ENCODE measurements at places on chromosomes 1 and 21.

DNA sequence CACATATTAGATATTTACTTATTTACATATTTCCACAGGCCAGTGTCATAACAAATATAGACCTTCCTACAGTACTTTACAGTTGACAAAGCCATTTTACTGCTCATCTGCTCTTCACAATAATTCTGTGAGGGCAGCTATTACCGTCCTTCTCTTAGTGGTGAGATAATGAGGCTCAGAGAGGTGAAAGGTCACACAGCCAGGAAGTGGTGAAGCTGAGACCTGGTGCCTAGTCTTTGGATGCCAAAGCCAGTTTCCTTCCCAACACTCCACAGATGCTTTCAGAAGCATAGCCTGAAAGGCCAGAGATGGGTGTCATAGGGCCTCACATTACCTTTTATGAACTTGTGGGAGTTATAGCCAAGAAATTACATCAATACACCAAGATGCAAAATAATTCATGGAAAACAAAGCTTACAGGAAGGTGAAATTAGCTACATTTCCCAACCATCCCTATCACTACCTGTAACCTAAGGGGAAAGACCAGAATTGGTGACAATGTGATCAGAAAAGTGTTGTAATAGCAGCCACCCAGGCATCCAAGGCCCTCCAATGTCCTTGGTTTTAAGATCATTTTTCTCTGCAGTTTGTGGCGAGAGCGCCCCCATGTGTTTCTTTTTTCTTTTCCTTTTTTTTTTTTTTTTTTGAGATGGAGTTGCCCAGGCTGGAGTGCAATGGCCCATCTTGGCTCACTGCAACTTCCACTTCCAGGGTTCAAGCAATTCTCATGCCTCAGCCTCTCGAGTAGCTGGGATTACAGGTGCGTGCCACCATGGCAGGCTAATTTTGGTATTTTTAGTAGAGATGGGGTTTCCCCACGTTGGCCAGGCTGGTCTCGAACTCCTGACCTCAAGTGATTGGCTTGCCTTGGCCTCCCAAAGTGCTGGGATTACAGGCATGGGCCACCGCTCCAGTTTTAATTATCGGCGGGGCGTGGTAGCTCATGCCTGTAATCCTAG lies 26.5 kb upstream of the RPL11 start:
- DNase-seq: no peak

- no peak for DNase-seq
These were observed 80.6 kb downstream of the RASAL2 start for GRCh38 chr1:178174539-178174938.

- no peak for DNase-seq
These were observed 34.1 kb upstream of the SCCPDH start for GRCh38 chr1:246690100-246690499.

DNA sequence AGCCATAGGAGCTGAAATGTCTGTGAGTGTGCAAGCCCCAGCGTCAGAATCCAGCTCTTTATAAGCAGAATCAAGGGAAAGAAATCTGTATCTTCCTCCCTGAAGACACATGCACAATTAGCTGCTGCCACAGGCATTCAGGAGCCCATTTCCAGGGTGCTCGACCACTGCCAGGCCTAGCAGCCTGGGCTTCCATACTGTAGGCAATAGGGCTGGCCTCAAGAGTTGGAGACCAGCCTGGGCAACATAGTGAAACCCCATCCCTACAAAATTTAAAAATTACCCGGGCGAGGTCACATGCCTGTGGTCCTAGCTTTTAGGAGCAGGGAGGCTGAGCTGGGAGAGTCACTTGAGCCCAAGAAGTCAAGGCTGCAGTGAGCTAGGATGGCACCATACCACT lies 41.0 kb downstream of the NEK2 start:
- DNase-seq: no peak

DNA sequence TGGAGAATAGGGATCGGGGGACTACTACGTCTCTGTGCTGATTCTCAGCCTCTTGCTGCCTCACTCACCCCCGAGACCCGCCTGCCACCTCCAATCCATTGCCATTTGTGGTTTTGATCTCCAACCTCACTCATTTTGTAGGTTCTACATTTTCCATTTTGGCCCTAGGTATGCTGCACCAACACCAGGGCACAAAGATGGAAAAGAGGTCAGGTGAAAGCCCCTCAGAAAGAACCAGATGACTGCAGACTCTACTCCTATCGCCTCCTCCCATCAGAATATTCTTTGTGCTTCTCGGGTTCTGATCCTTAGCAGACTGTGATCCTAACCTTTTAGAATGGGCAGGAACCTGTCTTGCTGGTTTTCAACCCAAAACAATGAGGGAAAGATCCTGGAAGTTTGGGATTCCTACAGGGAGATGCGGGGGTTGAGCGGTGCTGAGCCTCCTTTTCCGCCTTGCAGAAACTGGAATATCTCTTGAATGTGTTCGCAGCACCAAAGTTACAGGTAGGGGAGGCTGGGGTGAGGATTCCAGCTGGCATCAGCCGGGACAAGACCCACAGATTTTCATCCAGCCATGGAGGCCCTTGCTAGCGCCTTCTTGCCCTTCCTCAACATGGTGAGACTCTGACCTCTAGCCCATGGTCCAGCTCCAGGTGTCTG lies 53.1 kb downstream of the RHBG start:
- DNase-seq: no peak

DNA sequence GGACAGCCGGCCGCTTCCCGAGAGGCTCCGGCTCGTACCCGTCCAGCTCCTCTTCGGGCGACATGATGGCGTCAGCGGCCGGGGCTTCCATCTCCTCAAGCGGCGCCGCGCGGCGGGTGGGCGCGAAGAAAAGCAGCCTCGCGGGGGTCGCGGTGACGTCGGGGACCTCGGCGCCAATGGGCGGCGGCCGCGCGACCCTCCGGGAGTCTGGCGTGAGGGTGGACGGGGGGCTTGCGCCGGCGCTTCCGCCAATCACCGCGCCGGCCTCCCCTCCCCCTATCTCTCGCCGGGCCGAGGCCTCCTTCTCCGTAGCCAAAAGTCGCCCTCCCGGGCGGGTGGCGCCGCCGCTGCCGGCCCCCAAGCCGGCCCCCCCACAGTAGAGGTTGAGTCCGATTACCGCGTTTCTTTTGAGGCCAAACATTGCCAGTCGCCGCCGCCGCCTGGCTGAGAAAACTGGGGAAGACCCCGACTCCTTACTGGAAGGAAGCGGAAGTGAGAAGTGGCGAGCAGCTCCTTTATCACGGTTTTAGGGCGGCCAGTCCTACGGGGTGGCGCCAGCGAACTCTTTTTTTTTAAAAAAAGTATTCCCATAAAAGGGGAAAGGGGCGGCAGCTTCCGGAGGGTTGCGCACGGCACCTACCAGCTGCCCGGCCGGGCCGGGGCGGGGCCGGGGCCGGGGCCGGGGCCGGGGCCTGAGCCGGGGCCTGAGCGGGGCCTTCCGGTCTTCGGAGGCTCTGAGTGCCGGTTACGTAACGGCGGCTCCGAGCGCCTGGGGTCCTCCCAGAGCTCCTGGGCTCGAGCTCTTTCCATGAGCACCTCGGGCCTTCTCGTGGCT lies at the start of gene MCL1:
Gene MCL1, minus strand, starts transcription at position 501 of the 835 bp plus-strand sequence. Its CDS starts 80 bp downstream, at position 421.
- peak; percentile 97 for DNase-seq

DNA sequence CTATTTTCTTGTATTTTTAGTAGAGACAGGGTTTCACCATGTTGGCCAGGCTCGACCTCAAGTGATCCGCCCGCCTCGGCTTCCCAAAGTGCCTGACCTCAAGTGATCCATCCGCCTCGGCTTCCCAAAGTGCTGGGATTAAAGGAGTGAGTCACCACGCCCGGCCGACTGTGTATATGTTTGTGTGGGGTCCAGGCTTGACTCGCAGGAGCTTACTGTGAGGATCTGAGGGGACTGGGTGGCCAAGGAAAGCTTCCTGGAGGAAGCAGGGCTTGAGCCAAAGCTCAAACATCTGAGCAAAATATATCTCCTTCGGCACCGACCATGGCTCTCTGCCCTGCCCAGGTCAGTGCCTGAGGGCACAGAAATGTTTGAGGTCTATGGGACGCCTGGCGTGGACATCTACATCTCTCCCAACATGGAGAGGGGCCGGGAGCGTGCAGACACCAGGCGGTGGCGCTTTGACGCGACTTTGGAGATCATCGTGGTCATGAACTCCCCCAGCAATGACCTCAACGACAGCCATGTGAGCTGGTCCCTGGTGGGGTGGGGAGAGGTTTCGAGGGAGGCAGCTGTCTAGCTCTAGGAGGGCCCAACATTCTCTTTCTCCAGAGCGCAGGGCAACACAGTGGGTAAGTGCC lies 10.5 kb downstream of the PADI3 start:
- DNase-seq: no peak

DNA sequence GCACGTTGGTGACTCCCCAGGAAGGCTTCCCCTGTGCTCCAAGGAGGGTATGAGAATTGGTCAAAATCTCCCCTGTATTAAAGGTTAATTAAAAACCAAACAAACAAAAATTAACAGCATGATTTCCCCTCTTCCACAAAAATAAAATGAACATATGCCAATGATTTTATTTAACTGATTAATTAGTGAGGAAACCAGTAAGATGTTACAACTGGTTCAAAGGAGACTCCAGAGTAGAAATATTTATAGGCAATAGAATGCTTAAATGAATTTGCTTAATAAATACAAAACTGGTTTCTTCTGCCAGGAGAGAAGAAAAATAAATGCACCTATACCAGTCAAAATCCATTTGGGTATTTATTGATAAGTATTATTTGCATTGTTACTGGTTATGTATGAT lies 249.5 kb upstream of the DEPDC1 start:
- no peak for DNase-seq

GRCh38 chr1:111801071-111801850 lies 45.6 kb downstream of the DDX20 start:
- DNase-seq: no peak

DNA sequence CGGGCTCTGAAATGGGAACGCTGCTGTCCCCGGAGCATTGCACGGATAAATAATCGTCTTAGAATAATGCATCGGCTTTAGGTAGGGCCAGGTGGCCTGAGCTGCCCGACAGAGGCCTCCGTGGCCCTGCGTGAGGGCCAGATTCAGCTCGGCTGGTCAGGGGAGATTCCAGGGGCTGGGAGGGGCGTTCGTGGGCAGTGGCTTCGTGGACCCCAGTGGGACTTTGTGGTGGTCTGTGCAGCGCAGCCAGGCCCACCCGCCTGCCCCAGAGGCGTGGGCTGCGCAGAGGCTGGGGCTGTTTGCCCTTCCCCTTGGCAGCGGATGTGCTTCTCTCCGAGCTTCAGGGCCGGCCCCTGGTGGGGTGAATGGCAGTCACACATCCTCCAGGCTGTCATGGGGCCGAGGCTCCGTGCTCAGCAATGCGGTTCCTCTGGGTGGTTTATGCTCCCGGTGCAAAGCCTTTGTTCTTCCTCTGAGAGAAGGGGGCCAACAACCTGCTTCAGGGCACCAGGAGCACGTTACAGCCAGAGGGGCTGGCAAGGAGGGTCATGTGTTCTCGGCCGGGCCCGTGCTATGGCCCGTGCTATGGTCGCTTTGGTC lies 104.5 kb downstream of the PRDM16 start:
- DNase-seq: no peak

- no peak for DNase-seq
These were observed 356.4 kb downstream of the PTPRU start for GRCh38 chr1:29592731-29593130.

- DNase-seq: no peak
These were observed 71.9 kb downstream of the SCCPDH start for GRCh38 chr1:246795906-246796694.

- no peak for DNase-seq
These were observed 325.2 kb downstream of the USP25 start for GRCh38 chr21:16055014-16055413.

DNA sequence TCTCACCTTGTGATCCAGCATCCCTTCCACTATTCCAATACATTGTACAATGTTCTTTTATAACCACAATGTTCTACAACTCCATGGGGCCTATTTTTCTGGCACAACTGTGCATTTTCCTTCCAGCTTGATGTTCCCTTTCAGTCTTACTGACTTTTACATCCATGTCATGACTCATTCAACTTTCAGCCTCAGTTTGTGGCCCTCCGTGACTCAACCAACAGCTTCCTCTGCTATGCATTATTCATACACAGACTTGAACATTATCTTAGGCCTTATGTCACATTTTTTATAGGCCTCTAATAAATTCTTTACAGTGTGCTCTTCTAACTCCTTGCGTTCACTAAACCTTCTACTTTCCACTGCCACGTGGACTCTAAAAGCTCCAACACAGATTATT lies 119.4 kb upstream of the PRMT6 start:
- DNase-seq: peak; percentile 34

DNA sequence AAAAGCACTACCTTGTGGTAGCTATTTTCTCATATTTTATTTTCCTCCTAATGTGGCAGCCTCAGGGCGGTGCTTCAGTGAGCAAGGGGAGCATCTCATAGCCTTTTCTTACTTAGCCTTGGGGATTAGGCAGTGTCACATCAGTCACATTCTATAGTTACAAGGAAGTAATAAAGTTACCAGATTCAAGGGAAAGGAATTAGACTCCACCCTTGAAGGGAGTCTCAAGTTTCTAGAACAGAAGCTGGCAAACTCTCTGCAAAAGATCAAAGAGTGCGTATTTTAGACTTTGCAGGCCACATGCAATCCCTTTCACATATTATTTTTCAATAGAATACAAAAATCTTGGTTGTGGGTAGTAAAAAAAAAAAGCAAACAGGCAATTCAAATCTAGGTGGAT lies 350.4 kb downstream of the AMY1C start:
- no peak for DNase-seq

DNA sequence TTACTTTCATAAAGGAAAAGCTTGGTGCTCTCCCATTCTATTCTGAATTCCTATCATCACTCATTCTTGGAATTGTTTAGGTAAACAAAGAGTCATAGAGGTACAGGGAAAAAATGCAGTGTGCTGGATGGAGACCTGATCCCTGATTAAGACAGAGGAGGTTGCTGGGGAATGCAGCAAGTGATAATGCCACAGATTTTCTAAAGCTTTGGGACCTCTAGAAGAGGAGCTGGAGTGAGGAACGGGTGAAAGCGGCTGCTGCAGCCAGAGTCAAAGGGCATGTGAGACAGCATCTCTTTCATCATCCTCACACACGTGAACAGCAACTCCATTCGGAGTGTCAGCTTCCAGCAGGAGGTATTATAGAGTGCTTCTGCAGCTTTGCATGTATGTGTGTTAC lies 54.9 kb upstream of the DIPK1A start:
- no peak for DNase-seq

DNA sequence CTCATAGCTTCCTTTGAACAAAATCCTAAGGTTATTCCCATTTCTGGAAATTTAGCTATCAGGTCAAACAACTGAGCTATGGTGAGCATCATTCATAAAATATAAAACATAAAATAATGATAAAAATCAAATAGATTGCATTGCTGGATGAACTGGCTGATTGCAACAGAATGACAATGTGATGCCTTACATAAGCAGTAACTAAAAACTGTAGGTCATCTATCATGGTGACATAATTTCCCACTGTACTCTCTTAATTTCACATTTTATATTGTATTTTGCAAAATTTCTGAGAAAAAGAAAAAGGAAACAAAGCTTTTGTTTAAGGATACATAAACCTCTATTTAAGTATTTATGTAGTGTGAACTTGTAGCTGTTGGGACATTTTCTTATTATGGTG lies 4.6 kb downstream of the PTGER3 start:
- no peak for DNase-seq

DNA sequence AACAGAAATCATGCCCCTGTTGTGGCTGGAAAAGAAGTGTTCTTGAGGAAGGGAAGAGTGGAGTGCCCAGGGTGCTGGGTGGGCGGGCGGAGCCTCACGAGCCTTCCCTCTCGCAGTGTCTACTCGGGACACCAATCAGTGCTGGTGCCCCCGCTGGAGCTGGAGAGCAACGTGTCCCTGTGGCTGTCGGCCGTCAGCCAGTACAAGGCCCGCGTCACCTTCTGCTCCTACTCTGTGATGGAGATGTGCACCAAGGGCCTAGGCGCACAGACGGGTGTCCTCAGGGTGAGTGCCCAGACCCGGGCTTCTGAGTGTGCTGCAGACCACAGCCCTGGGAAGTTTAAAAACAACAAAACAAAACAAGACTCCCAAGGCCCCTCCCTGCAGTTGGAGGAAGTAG lies 47.4 kb downstream of the S100B start:
- no peak for DNase-seq
